ENCODE measurements at places on chromosomes 13 and 19.

DNA sequence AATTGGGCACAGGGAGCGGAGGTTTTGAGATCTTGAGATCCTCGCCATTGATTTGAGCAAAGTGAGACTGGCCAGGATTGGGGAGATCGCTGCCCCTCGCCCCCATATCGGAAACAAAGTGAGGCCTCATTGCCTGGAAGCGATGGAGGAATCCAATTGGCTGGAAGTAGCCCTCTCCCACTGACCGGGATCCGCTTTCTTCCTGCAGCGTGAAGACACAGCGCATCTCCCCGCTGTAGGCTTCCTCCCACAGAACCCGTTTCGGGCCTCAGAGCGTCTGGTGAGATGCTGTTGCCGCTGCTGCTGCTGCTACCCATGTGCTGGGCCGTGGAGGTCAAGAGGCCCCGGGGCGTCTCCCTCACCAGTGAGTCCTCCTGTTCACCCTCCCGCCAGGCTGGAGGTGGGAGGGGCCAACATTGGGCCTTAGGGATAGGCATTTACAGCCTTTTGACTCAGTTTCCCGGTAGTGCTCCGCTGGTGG lies 438 bp downstream of the PRKCSH start:
- DNase-seq: peak; percentile 18
- H3K36me3 ChIP-seq: peaks cover 42% of the 10 kb centered on the region
- peaks cover 7% of the 10 kb centered on the region for H3K4me1 ChIP-seq
- no peaks in the 10 kb centered on the region for H3K27me3 ChIP-seq
- peak overlapping the region; percentile 89 for H3K27ac ChIP-seq

DNA sequence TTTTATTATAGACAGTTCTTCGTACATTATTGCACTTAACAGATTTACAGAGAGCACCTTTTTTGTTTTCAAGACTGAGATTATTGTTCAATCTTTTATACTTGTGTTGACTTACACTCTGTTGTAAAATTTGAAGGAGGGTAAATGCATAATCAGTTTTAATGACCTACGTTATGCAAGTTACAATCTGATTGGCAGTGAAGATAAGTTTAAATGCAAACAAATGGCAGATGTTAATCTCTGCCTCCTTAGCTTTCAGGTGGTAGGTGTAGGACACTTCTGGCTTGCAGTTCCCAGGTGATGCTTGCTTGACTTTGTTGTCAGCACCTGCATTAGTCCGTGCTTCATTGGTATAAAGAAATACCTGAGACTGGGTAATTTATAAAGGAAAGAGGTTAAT lies 424.9 kb downstream of the FGF9 start:
- no peaks in the 10 kb centered on the region for H3K27me3 ChIP-seq
- peaks cover 9% of the 10 kb centered on the region for H3K36me3 ChIP-seq
- DNase-seq: no peak
- no peak overlapping the region for H3K4me3 ChIP-seq

DNA sequence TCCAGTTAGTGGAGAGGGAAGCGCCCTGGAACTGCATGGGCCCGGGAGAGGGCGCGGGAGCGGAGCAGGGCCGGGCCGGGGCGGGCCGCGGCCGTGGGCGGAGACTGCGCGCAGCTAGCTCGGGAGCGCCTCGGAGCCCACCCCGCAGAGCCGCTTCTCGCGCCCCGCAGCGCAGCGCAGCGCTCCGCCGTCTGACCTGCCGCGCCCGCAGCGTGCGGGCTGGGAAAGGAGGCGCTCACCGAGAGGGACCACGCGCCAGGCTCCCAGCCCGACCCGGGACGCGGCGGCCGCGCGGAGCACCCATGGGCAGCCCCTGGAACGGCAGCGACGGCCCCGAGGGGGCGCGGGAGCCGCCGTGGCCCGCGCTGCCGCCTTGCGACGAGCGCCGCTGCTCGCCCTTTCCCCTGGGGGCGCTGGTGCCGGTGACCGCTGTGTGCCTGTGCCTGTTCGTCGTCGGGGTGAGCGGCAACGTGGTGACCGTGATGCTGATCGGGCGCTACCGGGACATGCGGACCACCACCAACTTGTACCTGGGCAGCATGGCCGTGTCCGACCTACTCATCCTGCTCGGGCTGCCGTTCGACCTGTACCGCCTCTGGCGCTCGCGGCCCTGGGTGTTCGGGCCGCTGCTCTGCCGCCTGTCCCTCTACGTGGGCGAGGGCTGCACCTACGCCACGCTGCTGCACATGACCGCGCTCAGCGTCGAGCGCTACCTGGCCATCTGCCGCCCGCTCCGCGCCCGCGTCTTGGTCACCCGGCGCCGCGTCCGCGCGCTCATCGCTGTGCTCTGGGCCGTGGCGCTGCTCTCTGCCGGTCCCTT lies at the start of gene MLNR:
Gene MLNR (plus strand): TSS at position 303 of the 820 bp plus-strand sequence. CDS start 0 bp downstream, at position 303.
- H3K27ac ChIP-seq: no peak within 1 kb of the TSS
- DNase-seq: peak; percentile 22
- no peaks in the 10 kb centered on the region for H3K36me3 ChIP-seq

GRCh38 chr13:57018915-57019314 lies 121.8 kb upstream of the PRR20A start:
- DNase-seq: no peak
- no peak overlapping the region for H3K27ac ChIP-seq
- no peak overlapping the region for H3K4me3 ChIP-seq
- no peaks in the 10 kb centered on the region for H3K27me3 ChIP-seq
- no peaks in the 10 kb centered on the region for H3K4me1 ChIP-seq

Measured in activated T-helper 2 cell treated with anti-CD3 and anti-CD28 coated beads, Interferon-gamma antibody, Interleukin-2, Interleukin-4, amounts not matched to agents 10 μg/mL and 5 μg/mL and 100 μg/mL, durations not matched to agents 14 hours and 24 hours and 36 hours (primary cell).